ENCODE measurements at places on chromosomes 6 and 20. TPM values are rescaled to one million over a fixed set of nuclear protein-coding genes. Genes with fewer than 3 reads are reported as not detected.
A peak's percentile ranks its signal among the peaks of the same experiment; 100 is the strongest.

GRCh38 chr6:356828-357251 is 34.7 kb upstream of the IRF4 start:
- DNase-seq: no peak
- no peak overlapping the region for H3K27ac ChIP-seq
- H3K36me3 ChIP-seq: no peaks in the 10 kb centered on the region

DNA sequence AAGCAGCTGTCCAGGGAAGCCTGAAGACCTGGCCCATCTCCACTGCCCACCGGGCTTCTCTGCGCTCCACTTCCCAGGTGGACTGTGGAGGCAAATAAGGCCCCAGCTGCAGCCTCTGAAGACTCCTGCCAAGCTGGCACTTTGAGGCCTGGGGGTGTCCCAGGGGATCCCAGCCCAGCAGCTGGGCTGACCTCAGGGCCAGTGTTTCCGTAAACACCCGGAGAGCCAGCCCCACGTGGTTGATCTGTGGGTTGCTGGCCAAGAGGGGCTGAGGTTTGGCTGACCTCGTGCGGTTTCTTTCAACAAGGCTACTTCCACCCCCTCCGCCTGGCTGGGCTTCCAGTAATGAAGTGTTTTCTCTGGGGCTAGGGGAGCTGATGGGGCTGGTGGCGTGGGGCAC is 12.4 kb upstream of the CCN5 start:
- DNase-seq: peak; percentile 90
- H3K36me3 ChIP-seq: no peaks in the 10 kb centered on the region
- no peak overlapping the region for H3K4me3 ChIP-seq
- peaks cover 31% of the 10 kb centered on the region for H3K4me1 ChIP-seq

GRCh38 chr6:110063594-110064263 is 85.6 kb downstream of the GPR6 start:
- H3K36me3 ChIP-seq: no peaks in the 10 kb centered on the region
- H3K4me3 ChIP-seq: no peak overlapping the region
- H3K4me1 ChIP-seq: no peaks in the 10 kb centered on the region

GRCh38 chr6:150410906-150411305 is 42.1 kb downstream of the IYD start:
- no peaks in the 10 kb centered on the region for H3K27me3 ChIP-seq
- no peaks in the 10 kb centered on the region for H3K36me3 ChIP-seq
- DNase-seq: peak; percentile 26
- no peak overlapping the region for H3K4me3 ChIP-seq
- H3K27ac ChIP-seq: no peak overlapping the region
- peaks cover 26% of the 10 kb centered on the region for H3K4me1 ChIP-seq

GRCh38 chr20:57831326-57831992 is 121.6 kb upstream of the PMEPA1 start:
- H3K36me3 ChIP-seq: no peaks in the 10 kb centered on the region
- H3K27ac ChIP-seq: no peak overlapping the region
- peaks cover 17% of the 10 kb centered on the region for H3K27me3 ChIP-seq
- H3K4me3 ChIP-seq: no peak overlapping the region

- H3K27ac ChIP-seq: no peak overlapping the region
- H3K27me3 ChIP-seq: no peaks in the 10 kb centered on the region
- H3K4me1 ChIP-seq: peaks cover 51% of the 10 kb centered on the region
- no peak overlapping the region for H3K4me3 ChIP-seq
- peaks cover 2% of the 10 kb centered on the region for H3K36me3 ChIP-seq
- DNase-seq: peak; percentile 57
Measured at GRCh38 chr20:19981031-19981451, 36.1 kb upstream of the NAA20 start.

GRCh38 chr20:46330831-46331371 is 22.6 kb upstream of the CDH22 start:
- no peaks in the 10 kb centered on the region for H3K4me1 ChIP-seq
- DNase-seq: no peak
- H3K27ac ChIP-seq: no peak overlapping the region
- peaks cover 33% of the 10 kb centered on the region for H3K27me3 ChIP-seq

DNA sequence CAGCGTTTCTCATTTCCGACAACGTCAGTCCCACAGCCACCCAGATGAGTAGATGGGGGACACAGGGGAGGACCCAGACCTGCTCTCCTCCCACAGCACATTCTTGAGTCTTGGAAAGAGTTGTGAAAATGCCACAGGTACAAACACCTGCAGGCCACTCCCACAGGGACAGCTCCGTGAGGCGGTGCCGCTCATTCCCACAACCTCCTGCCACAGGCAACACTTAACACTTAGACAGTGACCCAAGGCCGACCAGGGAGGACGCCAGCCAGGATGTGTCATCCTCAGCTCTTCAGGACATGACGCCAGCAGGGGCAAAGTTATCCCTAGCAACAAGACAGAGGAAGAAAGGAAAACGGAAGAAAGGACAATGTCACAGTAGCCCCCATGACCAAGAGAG is 22.9 kb upstream of the HLA-B start:
- H3K27me3 ChIP-seq: peaks cover 18% of the 10 kb centered on the region
- H3K4me3 ChIP-seq: no peak overlapping the region
- no peak for DNase-seq
- H3K4me1 ChIP-seq: no peaks in the 10 kb centered on the region
- H3K27ac ChIP-seq: no peak overlapping the region

- no peaks in the 10 kb centered on the region for H3K4me1 ChIP-seq
- peaks cover 3% of the 10 kb centered on the region for H3K27me3 ChIP-seq
- DNase-seq: no peak
- H3K4me3 ChIP-seq: no peak overlapping the region
- H3K36me3 ChIP-seq: no peaks in the 10 kb centered on the region
Measured at GRCh38 chr6:87049779-87050178, 45.1 kb downstream of the CGA start.

Gene ZC2HC1B
- total RNA-seq: not detected

GRCh38 chr6:99183066-99183465 is 166.4 kb downstream of the FAXC start:
- no peaks in the 10 kb centered on the region for H3K4me1 ChIP-seq
- no peaks in the 10 kb centered on the region for H3K27me3 ChIP-seq
- H3K4me3 ChIP-seq: no peak overlapping the region
- H3K27ac ChIP-seq: no peak overlapping the region
- no peak for DNase-seq

DNA sequence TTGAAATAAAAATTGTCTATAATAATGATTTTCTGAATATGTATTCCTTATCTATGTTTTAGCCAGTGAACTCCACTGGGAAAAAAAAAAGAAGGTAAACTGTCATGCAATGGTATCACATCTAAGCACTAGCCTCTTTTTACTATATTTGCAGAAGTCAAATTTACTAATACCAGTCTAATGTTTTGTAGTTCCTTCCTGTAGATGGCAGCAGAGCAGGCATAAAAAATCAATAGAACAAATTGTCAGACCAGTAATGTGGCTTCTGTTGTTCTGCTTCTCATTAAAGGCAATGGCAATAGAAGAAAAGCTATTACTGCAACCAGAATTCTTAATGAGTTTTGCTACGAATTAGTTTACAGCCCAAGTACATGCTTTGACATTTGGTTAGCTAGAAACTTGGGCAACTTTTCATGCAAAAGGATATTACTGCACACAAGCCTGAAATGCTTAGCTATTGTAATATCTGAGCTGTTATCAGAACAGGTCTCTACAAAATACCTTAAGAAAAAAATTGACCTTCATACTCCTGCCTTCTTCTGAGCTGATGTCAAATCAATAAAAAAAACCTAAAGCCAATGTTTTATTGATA is 476.9 kb downstream of the KHDRBS2 start:
- no peaks in the 10 kb centered on the region for H3K36me3 ChIP-seq
- no peaks in the 10 kb centered on the region for H3K27me3 ChIP-seq
- DNase-seq: no peak
- no peak overlapping the region for H3K4me3 ChIP-seq
- H3K4me1 ChIP-seq: no peaks in the 10 kb centered on the region

GRCh38 chr6:64580346-64580745 is 944.7 kb downstream of the PHF3 start:
- no peak overlapping the region for H3K4me3 ChIP-seq
- no peaks in the 10 kb centered on the region for H3K36me3 ChIP-seq
- no peak for DNase-seq

DNA sequence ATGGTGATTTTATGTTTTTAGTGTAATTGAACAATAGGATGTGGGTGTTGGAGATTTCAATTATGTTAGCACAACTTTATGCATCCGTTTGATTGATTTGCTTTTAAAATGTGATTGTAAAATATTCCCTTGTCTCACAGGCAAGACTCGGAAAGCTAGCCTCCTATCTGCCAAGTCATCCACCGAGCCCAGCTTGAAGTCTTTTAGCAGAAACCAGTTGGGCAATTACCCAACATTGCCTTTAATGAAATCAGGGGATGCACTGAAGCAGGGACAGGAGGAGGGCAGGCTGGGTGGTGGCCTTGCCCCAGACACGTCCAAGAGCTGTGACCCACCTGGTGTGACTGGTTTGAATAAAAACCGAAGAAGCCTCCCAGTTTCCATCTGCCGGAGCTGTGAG is 200.9 kb downstream of the SASH1 start:
- H3K36me3 ChIP-seq: peaks cover 36% of the 10 kb centered on the region
- peaks cover 6% of the 10 kb centered on the region for H3K4me1 ChIP-seq
- no peak overlapping the region for H3K4me3 ChIP-seq
- no peaks in the 10 kb centered on the region for H3K27me3 ChIP-seq
- H3K27ac ChIP-seq: no peak overlapping the region
- DNase-seq: no peak

DNA sequence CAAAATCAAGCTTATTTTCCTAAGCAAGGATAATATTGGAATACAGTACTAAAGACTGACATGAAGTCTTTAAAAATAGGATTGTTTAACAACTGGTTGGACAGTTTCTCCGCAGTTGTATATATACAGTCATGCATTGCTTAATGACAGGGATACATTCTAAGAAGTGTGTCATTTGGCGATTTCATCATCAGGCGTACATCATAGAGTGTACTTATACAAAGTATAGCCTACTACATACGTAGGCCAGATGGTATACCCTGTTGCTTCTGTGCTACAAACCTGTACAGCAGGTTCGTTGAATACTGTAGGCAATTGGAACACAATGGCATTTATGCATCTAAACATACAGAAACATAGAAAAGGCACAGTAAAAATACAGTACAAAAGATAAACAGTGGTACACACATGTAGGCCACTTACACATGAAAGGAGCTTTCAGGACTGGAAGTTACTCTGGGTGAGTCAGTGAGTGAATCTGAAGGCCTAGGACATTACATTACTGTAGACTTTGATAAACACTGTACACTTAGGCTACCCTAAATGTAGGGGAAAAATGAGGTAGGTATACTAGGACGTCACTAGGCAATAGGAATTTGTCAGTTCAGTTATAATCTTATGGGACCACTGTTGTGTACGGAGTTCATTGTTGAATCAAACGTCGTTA is 20.1 kb downstream of the HECA start:
- H3K36me3 ChIP-seq: no peaks in the 10 kb centered on the region
- no peaks in the 10 kb centered on the region for H3K27me3 ChIP-seq
- no peak for DNase-seq
- H3K4me3 ChIP-seq: no peak overlapping the region

GRCh38 chr6:35165630-35166071 is 24.5 kb upstream of the TCP11 start:
- no peak for DNase-seq
- no peaks in the 10 kb centered on the region for H3K27me3 ChIP-seq
- peaks cover 11% of the 10 kb centered on the region for H3K4me1 ChIP-seq
- no peak overlapping the region for H3K4me3 ChIP-seq

Gene SYTL3
- total RNA-seq: 1.2 TPM

Gene SNAP91
- 0.24 TPM for total RNA-seq

Gene SLC17A2
- total RNA-seq: not detected

Gene FRK
- 0.77 TPM for total RNA-seq

- no peaks in the 10 kb centered on the region for H3K4me1 ChIP-seq
- no peak overlapping the region for H3K27ac ChIP-seq
- H3K36me3 ChIP-seq: no peaks in the 10 kb centered on the region
Measured at GRCh38 chr6:69422020-69422419, 374.8 kb downstream of the LMBRD1 start.

Gene DEF6
- 3.3 TPM for total RNA-seq

DNA sequence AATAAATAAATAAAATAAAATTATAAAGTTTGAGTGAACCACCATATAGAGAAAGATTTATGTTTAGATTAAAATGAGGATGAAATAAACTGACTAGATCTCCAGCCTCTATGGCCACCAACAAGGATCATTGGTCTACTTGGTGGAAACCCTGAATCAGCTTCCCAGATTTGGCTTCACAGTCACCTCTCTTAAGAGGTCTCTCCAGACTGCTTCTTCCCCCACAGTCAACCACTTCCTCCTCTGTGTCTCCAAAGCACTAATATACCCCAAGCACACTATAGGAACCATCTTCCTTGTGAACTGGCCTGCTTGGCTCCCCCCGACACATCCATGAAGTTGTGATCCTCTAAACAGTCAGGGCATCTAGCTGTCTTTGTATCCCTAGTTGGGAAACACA is 529.6 kb upstream of the RNF217 start:
- no peaks in the 10 kb centered on the region for H3K27me3 ChIP-seq
- H3K4me3 ChIP-seq: no peak overlapping the region
- no peaks in the 10 kb centered on the region for H3K4me1 ChIP-seq
- DNase-seq: no peak
- H3K36me3 ChIP-seq: no peaks in the 10 kb centered on the region

Gene LPA
- total RNA-seq: not detected

GRCh38 chr6:111757342-111757741 is 115.9 kb downstream of the FYN start:
- H3K36me3 ChIP-seq: peaks cover 4% of the 10 kb centered on the region
- no peak overlapping the region for H3K4me3 ChIP-seq
- no peaks in the 10 kb centered on the region for H3K27me3 ChIP-seq
- H3K4me1 ChIP-seq: peaks cover 37% of the 10 kb centered on the region
- DNase-seq: peak; percentile 78

DNA sequence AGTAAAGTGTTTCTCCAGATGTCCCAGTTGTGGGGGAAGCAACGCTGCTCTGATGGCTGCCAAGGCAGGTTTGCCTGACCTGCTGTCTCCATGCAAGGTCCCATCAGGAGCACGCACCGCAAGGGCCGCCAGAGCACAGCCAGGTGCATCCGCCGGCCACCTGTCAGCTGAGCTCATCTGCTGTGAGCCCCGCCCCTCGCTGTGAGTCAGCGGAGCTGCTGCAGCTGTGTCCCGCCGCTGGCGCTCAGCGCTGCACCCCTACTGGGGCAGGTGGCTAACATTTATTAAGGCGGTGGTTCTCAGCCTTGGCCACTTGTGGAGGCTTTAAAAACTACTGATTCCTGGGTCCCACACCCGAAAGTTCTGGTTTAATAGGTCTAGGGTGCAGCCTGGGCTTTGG is 225.7 kb downstream of the UST start:
- peaks cover 28% of the 10 kb centered on the region for H3K4me1 ChIP-seq
- H3K4me3 ChIP-seq: no peak overlapping the region
- H3K27ac ChIP-seq: no peak overlapping the region

- no peaks in the 10 kb centered on the region for H3K36me3 ChIP-seq
- H3K4me3 ChIP-seq: no peak overlapping the region
- H3K27me3 ChIP-seq: peaks cover 73% of the 10 kb centered on the region
- no peak overlapping the region for H3K27ac ChIP-seq
- peaks cover 13% of the 10 kb centered on the region for H3K4me1 ChIP-seq
Measured at GRCh38 chr6:5994234-5994998, 12.3 kb downstream of the NRN1 start.

All from astrocyte (in vitro differentiated cells and primary cell).